Activated naive CD4-positive, alpha-beta T cell (primary cell): ENCODE measurements at places on chromosomes 2 and 18.
A peak's percentile ranks its signal among the peaks of the same experiment; 100 is the strongest.

DNA sequence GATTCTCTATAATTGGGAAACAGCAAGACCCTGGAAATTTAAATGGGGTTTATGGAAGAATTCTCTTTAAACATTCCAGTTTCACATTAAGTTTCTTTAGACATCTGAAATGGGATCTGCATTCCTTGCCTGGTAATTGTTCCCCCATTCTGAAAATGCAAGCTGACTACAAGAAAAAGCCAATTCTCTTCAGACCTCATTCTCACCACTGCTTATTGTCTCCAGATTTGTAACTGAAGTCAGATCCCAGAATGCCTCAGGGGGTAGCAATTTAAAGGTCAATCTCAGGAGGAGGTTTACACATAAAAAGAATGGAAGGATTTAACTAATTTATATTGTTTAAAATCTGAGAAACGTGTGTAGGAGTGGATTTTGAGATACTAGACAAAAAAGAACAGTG, 41.2 kb downstream of the COL3A1 start:
- DNase-seq, result no peak

DNA sequence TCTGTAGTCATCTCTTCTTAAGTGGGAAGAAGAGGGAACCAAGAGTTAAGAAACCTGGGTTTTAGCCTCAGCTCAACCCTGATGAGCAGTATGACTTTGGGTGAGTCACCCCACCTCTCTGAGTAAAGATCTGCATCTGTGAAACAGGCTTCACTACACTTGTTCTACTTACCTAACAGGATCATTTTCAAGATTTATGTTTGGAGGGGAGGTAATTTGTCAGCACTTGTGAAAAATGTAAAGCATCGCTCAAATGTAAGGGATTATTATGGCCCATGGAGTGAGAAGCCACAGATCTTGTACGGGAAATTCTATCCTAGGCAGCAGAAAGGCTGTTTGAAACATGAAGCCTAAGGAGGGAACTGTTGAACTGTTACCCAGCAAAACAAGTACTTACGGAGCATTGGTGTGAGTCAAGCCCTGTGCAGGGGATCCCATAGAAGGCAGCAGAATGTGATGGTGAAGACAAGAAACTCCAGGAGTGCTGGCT, 160.6 kb downstream of the PRKCE start:
- no peak for DNase-seq

DNA sequence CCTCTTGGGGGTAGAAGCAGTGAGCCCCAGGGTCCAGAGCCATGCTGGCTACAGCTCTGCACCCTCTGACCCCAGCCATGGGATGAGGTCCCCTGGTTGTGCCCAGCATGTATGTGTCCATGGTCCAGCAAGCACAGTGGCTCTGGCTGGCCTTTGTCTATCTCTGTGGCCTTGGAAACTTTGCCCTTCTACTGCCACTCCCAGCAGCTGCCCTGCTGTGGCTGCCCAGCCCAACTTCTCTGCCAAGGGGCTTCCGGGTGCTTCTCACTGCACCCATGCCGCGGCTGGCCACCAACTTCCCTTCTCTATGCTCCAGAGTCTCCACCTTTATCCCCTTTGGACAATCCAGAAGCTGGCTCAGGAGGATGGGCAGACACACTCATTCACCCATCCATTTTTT, 18.8 kb downstream of the TMEM185B start:
- no peak for DNase-seq

DNA sequence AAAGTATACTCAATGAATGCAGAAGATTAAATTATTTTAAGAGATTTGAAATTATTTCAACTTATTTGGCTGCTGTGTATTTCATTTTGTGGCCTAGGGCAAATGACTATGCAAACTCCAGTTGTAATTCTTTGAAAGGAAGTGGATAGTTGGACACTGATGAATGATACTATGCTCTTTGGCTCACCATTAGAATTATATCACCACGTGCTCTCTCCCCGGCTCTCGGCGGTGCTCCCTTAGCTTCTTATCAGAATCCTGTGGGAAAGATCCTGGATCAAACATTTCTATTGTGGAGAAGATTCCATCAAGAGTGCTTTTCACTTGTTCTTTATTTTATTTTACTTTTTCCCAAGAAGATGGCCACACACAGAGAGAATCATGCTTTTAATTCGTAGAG, 55.2 kb downstream of the ADCYAP1 start:
- DNase-seq, result no peak

GRCh38 chr2:122514451-122514996, 759.1 kb downstream of the TSN start:
- no peak for DNase-seq

GRCh38 chr2:128466376-128466775, 147.7 kb upstream of the HS6ST1 start:
- DNase-seq, result no peak

DNA sequence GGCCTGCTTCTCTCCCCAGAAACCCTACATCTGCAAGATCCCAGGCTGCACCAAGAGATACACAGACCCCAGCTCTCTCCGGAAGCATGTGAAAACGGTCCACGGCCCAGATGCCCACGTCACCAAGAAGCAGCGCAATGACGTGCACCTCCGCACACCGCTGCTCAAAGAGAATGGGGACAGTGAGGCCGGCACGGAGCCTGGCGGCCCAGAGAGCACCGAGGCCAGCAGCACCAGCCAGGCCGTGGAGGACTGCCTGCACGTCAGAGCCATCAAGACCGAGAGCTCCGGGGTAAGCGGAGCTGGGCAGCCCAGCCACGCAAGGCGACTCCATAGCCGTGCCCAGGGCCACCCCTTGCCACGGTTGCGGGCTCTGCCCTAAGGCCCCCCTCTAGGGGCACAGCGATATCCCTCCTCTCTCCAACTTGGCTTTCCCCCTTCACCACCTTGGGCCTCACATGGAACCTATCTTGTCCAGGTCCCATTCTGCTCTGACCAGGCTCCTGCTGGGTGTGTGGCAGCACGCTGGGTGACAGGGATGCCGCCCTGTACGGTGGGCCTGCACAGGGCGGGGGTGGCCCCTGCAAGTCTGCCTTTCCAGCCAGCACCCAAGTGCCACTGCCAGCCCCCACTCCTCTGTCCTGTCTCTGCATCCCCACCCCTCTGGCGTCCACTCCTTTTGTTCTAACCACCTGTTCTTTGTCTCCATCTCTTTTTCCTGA, 248.9 kb downstream of the GLI2 start:
- DNase-seq, result no peak

- no peak for DNase-seq
Observed at GRCh38 chr2:161746891-161747535, 122.8 kb downstream of the SLC4A10 start.

DNA sequence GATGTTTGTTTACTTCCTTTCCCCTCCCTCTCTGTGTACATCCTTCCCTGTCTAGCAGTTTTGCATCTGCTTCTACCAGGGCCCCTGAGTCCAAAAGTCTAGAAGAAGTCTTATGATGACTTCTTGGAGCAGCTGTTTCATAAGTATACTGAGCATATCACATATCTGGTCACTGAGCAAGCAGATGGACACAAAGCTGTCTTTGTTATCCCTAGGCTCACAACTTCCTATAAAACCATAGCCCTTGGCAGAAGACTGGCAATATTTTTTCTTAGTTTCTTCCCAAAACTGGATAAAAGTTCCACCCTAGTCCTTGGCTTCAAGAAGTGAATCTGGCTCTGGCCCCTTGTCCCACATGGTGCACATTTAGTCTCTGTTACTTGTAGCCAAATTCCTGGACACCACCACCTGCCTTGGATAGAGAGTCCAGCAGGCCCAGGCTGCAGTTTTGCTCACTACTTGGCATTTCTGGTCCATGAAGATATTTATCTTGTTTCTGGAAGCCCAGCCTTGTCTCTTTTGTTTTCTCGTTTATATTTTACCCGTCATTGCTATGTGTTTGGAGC, 22.5 kb downstream of the THOC1 start:
- no peak for DNase-seq

- no peak for DNase-seq
Observed at GRCh38 chr2:160375802-160376469, 117.7 kb downstream of the RBMS1 start.

GRCh38 chr18:58104096-58104495, 60.1 kb downstream of the NEDD4L start:
- no peak for DNase-seq

DNA sequence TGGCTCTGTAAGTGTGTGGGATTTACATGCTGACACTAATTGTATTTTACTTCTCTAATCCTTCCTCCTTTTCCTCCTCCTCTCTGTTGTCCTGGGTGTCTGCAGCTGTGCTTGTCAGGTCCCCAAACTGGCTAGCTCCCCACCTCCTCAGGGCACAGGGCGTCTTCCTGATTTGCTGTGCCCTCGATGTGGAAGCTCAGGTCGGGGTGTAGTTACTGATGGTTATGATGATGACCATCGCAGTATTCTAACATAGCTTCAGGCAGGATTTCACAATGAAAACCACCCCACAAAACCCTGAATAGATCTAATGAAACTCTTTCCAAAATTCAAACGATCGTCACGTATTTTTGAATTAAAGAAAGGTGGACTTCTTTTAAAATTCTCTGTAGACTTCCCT, 428.4 kb downstream of the TGIF1 start:
- no peak for DNase-seq

- no peak for DNase-seq
Observed at GRCh38 chr2:135494917-135495316, 36.1 kb downstream of the ZRANB3 start.

DNA sequence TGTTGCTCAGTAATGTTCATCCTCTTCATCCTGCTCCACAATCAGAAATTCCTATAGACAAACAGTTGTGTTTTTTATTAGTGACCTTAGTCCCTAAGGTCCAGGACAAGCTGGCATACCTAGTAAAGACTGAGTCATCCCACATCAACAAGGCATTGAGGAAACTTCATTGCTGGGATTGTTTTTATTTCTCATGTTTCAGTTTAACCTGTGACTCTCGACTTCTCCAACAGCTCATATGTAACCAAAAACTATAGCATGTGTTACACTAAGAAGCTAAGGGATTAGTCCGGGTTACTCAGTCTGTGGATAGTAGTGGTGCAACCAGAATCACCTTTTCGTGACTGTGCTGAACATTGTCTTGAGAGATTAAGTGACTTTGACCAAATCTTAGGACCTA, 292.1 kb downstream of the RDH14 start:
- no peak for DNase-seq

DNA sequence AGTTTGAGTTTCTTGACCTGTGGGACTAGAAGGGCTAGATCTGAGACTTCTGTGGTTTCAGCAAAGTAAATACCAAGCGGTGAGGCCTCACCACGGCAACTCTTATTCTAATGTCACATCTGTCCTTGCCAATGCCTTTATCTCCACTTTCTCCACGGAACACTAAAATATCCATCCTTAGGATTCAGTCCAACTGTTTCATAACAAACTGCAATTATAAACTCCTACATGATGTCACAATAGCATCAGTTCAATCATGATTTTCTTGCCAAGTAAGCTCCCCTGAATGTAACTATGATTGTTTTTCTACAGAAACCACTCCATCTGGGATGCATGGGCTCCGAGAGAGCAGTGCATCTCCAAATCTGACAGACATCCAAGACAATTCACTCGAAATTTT, 79.6 kb downstream of the LRATD1 start:
- no peak for DNase-seq

- no peak for DNase-seq
Observed at GRCh38 chr2:223055836-223056235, 3.8 kb downstream of the KCNE4 start.

- DNase-seq, result no peak
Observed at GRCh38 chr18:63887424-63887823, at the start of gene SERPINB2. TSS of gene SERPINB2 (plus strand) at chr18:63887705. CDS start at chr18:63891445, 3,740 bp downstream.

- no peak for DNase-seq
Observed at GRCh38 chr2:235859651-235860050, 308.5 kb downstream of the GBX2 start.

DNA sequence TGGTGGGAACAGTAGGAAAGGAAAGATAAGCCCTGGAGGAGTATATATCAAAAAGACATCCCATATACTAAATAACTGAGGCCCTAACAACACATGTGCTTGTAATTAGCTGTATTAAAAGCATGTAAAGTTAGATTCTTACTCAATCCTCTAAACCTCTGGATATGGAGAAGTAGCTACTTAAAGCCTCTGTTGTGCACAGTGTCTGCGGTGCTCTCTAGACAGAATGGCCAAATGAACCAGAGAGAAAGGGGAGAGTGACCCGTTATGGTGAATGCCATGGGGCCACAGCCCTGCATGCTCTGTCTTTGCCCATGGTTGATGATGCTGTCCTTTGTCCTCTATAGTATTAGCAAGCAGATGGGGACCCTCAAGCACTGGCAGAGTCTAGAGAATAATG, 104.4 kb upstream of the SLC8A1 start:
- no peak for DNase-seq

DNA sequence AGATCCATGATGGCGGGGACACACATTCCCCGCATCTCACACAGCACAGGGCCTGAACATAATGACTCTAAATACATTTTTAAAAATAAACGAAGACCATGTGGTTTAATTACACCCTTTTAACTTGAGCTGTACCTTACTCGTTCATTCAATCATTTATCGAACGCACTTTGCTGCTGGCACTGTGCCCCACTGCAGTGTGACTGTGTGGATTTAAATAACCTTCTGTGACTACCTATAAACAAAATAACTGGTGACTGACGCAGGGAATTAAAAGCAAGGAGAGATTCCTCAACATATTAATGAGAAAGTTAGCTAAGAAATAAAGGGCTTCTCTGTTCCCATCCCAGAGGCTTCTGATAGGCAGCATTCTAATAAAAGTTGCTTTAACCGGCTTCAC, 10.9 kb upstream of the FZD7 start:
- DNase-seq, result no peak

- DNase-seq, result no peak
Observed at GRCh38 chr2:218963601-218964000, 4.1 kb downstream of the CDK5R2 start.

DNA sequence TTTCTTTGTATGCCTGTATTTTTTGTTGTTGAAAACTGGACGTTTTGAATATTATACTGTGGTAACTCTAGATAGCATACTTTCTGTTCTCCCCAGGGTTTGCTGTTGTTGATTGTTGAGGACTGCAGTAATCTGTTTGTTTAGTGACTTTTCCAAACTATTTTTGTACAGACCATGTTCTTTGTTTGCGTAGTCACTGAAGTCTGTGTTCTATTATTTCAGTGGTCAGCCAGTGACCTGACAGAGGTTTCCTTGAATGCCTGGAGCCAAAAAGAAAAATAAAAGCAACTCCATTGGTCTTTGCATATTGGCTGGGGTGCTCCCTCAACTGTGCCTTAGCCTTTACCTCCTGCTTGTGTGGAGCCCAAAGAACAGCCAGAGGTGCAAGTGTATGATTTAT, 42.7 kb upstream of the PHLPP1 start:
- DNase-seq, result no peak

GRCh38 chr2:217785544-217786045, 217.2 kb downstream of the TNS1 start:
- peak; percentile 66 for DNase-seq
